ENCODE measurements at places on chromosomes 11 and 22. TPM values are rescaled to one million over a fixed set of nuclear protein-coding genes. Genes with fewer than 3 reads are reported as not detected.

NXPE2 gene
- not detected for total RNA-seq

ACRV1 gene
- not detected for total RNA-seq

SMTNL1 gene
- not detected for total RNA-seq

DCDC1 gene
- total RNA-seq: 0.07 TPM

APOL3 gene
- total RNA-seq: 48.3 TPM

INSC gene
- total RNA-seq: not detected

OR10AG1 gene
- total RNA-seq: not detected

GRCh38 chr11:69718147-69718546 lies 14.3 kb upstream of the FGF19 start:
- H3K27ac ChIP-seq: no peak overlapping the region
- peaks cover 9% of the 10 kb centered on the region for H3K27me3 ChIP-seq
- H3K4me3 ChIP-seq: no peak overlapping the region
- no peaks in the 10 kb centered on the region for H3K4me1 ChIP-seq

DNA sequence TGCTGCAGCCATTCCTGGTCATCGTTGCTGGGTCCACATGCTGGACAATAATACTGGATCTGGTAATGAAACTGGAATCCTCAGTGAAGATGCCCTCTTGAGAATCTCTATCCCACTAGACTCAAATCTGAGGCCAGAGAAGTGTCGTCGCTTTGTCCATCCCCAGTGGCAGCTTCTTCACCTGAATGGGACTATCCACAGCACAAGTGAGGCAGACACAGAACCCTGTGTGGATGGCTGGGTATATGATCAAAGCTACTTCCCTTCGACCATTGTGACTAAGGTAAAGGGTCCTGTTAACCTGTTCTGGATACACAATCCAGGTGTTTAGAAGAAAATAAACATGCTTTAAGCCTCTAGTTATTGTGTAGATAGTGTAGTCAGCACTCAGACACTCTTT lies 46.9 kb upstream of the SLC22A25 start:
- no peak overlapping the region for H3K4me3 ChIP-seq
- H3K27me3 ChIP-seq: peaks cover 3% of the 10 kb centered on the region
- DNase-seq: no peak
- no peak overlapping the region for H3K27ac ChIP-seq
- H3K4me1 ChIP-seq: no peaks in the 10 kb centered on the region

DNA sequence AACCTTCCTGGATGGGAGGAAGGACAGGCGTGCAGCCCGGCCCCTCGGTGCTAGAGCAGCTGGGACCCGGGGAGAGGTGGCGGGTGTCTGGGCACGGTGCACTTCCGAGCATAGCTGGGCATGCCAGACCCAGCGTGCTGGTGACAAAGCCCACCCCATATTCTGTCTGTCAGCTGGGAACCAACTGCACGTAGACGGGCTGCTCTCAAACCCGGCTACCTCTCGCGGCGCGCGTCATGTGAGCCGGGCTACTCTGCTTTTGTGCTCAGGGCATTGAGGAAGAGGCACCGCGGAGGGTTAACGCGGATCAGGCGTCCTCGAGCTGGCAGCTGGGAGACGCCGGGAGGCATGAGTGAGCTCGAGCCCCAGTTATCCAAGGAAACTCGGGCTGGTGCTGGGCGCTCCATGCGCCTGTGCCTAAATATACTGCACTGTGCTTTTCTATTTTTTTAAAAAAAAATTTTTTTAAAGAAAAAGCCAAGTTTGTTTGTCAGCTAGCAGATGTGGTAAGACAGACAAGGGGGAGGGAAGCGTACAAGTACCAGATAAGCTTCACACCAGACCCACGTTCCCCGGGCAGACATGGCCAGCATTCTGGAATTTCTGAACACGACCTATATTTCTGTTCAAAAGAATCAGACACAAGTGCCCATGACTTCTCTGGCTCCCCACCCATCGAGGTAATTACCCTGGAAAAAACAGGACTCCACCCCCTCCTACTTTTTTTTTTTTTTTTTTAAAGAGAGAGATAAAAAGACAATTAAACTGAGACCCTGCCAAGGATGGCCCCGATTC lies 425.6 kb downstream of the SHANK2 start:
- H3K4me1 ChIP-seq: no peaks in the 10 kb centered on the region
- no peaks in the 10 kb centered on the region for H3K27me3 ChIP-seq
- DNase-seq: no peak
- no peak overlapping the region for H3K27ac ChIP-seq
- H3K36me3 ChIP-seq: no peaks in the 10 kb centered on the region

DNA sequence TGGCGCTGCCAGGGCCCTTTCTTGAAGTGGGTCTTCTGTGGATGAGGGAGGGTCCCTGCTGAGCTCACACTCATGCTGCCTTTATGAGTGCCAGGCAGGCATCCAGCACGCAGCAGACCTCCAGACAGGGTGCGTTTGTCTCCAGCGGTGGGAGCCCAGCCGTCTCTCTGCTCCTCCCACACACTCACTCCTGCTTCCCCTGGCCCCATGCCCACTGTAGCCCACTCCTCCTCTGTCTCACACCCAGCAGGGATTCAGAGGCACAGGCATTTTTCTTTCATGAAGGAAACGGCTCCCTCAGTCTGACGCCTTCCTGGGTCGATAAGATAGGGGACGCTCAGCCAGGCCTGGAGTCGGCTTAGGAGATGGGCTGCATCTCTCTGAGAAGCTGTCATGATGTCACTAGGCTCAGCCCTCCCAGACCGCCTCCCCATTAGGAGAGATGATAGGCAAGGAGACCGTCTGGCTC lies 183.9 kb upstream of the NCAM1 start:
- no peak overlapping the region for H3K4me3 ChIP-seq
- H3K27me3 ChIP-seq: no peaks in the 10 kb centered on the region
- H3K36me3 ChIP-seq: no peaks in the 10 kb centered on the region
- H3K27ac ChIP-seq: no peak overlapping the region

GRCh38 chr11:72668629-72669347 lies 5.4 kb downstream of the PDE2A start:
- H3K27ac ChIP-seq: no peak overlapping the region
- H3K27me3 ChIP-seq: peaks cover 49% of the 10 kb centered on the region
- no peak overlapping the region for H3K4me3 ChIP-seq
- no peak for DNase-seq

GRCh38 chr11:71563406-71563805 lies 2.0 kb upstream of the KRTAP5-10 start:
- H3K27me3 ChIP-seq: peaks cover 5% of the 10 kb centered on the region
- H3K27ac ChIP-seq: no peak overlapping the region
- no peaks in the 10 kb centered on the region for H3K36me3 ChIP-seq
- DNase-seq: no peak
- H3K4me1 ChIP-seq: no peaks in the 10 kb centered on the region

- H3K4me1 ChIP-seq: no peaks in the 10 kb centered on the region
- no peak overlapping the region for H3K27ac ChIP-seq
- H3K36me3 ChIP-seq: no peaks in the 10 kb centered on the region
- DNase-seq: no peak
- no peak overlapping the region for H3K4me3 ChIP-seq
These were observed 736.5 kb downstream of the DLG2 start for GRCh38 chr11:84890676-84891075.

GRCh38 chr11:63837739-63838138 lies 1.2 kb upstream of the MARK2 start:
- peak overlapping the region; percentile 63 for H3K27ac ChIP-seq
- H3K27me3 ChIP-seq: no peaks in the 10 kb centered on the region
- DNase-seq: peak; percentile 47
- no peaks in the 10 kb centered on the region for H3K36me3 ChIP-seq
- H3K4me3 ChIP-seq: peak overlapping the region; percentile 56

DNA sequence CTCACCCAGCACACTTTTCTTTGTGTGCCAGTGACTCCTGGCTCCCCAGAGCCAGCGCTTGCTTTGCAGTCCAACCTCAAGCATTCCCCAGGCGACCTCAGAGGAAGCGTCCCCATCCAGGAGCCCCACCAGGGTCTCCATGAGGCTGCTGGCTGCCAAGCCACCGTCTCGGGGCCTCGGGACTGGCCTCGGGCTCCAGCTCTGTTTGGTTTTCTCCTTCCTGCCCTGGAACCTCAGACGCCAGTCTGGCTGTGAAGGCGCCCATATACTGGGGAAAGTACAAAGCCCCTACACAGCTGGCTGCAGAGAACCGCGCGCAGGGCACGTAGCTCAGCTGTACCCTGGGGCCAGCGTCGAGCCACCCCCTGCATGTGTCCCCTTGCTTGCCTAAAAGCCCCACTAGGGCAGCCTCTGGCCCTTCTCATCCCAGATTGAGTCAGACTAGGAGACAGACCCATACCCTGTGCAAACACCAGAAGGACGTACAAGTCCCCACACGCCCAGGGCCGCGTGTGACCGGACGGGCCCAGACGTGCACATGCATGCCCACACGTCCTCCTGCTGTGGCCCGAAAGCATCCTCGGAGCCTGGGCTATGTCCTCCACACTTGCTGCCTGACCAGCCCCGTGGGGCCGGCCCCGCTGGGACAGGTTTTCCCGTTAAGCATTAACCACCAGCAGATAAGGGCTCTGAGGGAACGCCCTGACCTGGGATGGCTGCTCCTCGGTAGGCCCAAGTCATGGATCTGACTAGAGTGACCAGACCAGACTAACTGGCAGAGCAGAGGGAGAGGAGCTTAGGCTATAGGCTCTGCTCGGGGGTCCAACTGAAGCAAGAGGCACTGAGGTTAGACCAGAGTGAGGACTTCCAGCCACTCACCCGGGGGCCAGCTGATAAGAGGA lies 4.2 kb upstream of the SYT8 start:
- no peaks in the 10 kb centered on the region for H3K4me1 ChIP-seq
- H3K4me3 ChIP-seq: no peak overlapping the region
- DNase-seq: no peak
- H3K27ac ChIP-seq: no peak overlapping the region
- no peaks in the 10 kb centered on the region for H3K27me3 ChIP-seq

GRCh38 chr22:17245341-17245740 lies 26.1 kb upstream of the ADA2 start:
- H3K27me3 ChIP-seq: no peaks in the 10 kb centered on the region
- no peak overlapping the region for H3K4me3 ChIP-seq
- no peak overlapping the region for H3K27ac ChIP-seq

- no peak overlapping the region for H3K4me3 ChIP-seq
- H3K4me1 ChIP-seq: no peaks in the 10 kb centered on the region
These were observed 217.2 kb upstream of the NCAM1 start for GRCh38 chr11:112744041-112744440.

- H3K27me3 ChIP-seq: no peaks in the 10 kb centered on the region
- H3K4me1 ChIP-seq: no peaks in the 10 kb centered on the region
- H3K36me3 ChIP-seq: no peaks in the 10 kb centered on the region
- no peak overlapping the region for H3K4me3 ChIP-seq
These were observed 305.8 kb upstream of the NCAM1 start for GRCh38 chr11:112655371-112655770.

Data from CD8-positive, alpha-beta memory T cell (primary cell).